Bone marrow (tissue), 2 donors: ENCODE measurements at places on chromosomes 16 and 17.

DNA sequence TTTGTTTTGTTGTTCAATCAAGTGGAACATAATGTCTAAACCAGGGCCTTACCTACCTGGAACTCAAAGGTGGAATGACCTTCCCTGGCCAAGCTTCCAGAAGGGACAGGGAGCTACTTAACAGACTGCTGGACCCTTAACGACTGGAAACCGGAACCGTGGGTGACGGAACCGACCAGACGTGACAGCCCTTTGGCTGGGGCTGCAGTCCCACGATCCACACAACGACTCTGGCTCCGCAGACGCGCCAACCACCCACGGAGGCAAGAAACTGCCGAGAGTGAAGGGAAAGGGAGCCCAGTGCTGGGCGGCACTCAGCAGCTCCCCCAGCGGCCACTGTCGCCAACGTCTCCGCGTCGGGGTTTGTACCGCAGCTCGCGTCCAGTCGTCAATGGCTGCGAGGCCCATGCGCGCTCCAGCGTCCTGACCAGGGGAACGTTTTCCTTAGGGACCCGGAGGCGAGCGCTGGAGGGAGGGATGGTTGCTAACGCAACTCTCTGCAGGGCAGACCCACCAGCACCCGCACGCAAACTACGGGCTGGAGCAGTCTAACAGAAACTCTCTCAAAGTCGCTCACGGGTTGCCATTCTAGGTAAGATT, 5.5 kb upstream of the KIF22 start:
- no peak for DNase-seq

DNA sequence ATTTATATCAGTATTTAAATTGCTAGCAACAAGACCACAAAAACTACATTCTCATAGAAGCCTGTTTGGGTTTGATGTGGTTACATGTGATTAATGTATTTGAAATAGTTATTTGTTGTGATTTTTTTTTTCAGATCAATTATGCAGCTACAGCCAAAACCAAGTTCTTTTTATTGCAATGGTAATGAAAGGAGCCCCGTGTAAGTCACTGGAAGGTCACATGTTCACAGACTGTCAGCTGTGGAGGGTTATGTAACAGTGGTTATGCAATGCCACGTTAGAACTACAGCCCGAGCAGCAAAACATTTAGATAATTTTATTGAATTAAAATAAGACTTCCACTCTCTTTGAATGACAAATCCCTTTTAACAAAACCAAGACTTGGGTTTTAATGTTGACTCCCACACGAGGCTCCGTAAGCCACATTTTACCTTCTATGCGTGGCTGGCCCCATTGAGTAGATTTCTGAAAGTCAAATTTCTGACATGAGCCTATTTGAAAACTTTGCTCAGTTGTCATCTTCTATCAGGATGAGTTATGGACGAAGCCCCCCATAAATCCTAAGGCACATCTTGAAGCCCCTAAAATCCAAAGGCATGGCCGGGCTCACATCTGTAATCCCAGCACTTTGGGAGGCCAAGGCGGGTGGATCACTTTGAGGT, 41.8 kb upstream of the SEC14L1 start:
- DNase-seq: peak; percentile 52

GRCh38 chr16:70746708-70747424, 54.1 kb downstream of the VAC14 start:
- DNase-seq: peak; percentile 8

- DNase-seq: no peak
Observed at GRCh38 chr16:47377154-47377553, 83.7 kb downstream of the ITFG1 start.

DNA sequence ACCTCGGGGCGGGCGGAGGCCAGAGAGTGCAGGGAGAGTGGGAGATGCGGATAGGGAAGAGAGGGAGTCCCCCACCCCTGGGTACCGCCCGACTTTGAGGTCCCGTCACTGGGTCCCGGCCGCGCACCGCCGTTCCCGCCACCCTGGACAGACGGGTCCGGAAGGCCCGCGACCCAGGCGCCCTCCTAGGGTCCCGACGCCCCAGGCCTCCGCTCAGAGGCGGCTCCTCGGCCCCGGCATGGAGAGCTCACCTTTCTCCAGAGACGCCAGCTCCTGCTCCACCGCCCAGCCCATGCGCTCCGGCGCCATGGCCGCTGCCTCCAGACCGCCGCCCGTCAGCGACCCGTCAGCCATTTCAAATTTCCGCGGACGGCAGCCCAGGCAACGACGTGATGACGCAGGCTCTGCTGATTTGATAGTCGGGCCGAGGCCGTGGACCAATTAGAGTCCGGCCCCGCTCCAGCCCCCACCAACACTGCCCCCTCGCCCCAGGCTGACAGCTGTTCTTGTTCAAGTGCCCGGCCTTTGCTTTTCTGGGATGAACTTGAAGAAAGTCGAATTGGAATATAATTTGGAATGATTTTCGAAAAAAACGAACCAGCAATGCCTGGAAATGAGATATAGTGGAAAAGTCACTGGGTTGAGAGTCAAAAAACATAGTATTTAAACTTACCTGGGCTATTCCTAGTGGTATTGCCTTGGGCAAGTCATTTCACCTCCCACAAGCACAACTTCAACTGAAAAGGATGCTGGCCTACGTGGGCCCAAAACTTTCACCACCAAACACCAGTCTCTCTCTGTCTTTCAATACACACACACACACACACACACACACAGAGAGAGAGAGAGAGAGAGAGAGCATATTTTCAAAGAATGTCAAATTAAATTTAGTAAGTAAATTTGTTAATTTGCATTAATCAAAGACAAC, at the start of gene SHCBP1:
TSS of gene SHCBP1 (minus strand) at position 374 of the 928 bp plus-strand sequence. CDS start at position 354, 20 bp downstream.
- peak; percentile 43 for DNase-seq

GRCh38 chr16:15564604-15565339, 78.2 kb downstream of the MARF1 start:
- no peak for DNase-seq

DNA sequence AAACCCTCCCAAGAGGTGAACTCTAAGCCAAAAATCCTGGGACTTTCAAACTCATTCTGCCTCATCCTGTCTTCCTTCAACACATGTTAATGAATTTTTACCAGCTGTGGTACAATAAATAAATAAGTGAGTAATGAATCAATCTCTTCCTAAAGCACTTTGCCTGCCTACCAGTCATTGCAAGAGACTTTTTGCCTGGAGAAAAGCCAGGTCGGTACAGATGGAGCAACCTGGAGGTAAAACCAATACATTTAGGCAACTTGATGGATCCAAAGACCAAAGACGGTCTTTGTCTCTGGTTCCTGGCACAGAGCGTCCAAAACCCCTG, 324.2 kb downstream of the PMP22 start:
- no peak for DNase-seq

DNA sequence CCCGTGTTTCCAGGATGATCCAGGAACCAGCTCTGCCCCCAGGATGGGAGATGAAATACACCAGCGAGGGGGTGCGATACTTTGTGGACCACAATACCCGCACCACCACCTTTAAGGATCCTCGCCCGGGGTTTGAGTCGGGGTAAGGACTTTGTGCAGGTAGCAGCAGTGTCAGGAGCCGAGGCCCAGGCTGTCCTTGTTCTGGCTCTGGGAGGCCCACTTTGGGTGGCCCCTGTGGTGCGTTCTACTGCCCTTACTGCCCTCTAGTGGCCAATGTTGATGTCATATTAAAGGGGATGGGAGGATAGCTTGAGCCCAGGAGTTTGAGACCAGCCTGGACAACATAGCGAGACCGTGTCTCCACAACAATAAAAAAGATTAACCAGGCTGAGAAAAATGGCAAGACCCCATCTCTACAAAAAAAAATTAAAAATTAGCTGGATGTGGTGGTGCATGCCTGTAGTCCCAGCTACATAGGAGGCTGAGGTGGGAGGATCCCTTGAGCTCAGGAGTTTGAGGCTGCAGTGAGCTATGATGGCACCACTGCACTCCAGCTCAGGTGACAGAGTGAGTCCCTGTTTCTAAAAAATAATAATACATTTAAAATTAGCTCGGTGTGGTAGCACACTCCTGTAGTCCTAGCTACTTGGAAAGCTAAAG, 20.9 kb upstream of the CLEC18A start:
- peak; percentile 13 for DNase-seq

GRCh38 chr16:57115168-57115513, 22.8 kb downstream of the CPNE2 start:
- no peak for DNase-seq

DNA sequence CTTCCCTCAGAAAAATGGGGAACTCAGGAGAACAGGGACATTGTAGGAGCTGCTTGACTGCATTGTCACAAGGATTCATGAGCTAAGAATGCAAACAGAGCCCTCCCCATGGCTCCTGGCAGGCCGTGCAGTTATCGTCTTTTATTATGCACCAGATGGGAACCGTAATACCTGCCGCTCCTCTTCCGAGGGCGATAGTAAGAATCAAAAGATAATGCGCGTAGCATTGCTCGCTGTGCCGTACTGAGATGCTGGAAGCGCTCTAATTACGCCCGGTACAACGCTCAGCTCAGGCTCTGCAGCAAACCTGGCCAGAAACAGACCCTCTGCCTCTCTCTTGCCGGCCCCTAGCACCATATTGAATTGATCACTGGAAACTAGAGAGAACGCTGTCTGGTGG, 87.1 kb upstream of the PLCG2 start:
- DNase-seq: no peak

- DNase-seq: no peak
Observed at GRCh38 chr17:4463818-4464476, 30.2 kb downstream of the SPNS3 start.

- no peak for DNase-seq
Observed at GRCh38 chr16:29667755-29668154, 4.7 kb downstream of the SPN start.

DNA sequence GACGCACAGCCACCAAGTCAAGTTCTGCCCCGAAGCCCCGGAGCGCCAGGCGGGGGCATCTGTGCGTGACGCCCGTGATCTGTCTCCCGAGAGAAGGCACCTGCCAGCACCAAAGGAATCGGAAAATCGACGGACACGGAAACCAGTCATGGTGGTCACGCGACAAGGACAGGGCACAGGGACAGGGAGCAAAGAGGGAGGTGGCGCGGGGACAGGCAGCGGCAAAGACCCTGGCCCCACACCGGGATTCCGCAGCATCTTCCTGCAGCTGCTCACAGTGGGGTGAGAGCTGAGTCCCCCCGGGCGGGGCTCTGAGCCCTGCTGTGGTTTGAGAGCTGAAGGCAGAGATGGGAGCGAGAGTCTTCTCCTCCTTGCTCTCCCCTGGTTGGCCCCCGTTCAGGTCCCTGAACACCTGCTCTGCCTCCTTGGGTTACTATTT, 56.4 kb downstream of the ABR start:
- no peak for DNase-seq

- DNase-seq: no peak
Observed at GRCh38 chr17:81939881-81940385, 2.8 kb upstream of the PYCR1 start.

DNA sequence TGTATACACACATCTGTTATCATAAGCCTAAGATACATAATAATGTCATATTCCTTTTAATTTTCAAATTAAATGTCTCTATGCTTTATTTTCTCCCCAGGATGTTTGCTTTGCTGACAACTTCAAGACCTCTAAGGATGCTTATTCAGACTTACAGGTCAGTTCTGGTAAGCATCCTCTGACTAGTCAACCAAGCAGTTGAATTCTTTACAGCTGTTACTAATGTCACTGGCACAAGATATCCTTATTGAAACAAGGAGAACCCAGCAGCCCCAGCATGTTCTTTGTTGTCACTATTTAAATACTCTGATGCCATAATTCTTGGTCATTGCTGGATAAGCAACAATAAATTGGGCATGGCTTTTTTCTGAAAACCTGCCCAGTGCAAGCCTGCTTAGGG, 232.3 kb upstream of the PMFBP1 start:
- no peak for DNase-seq

DNA sequence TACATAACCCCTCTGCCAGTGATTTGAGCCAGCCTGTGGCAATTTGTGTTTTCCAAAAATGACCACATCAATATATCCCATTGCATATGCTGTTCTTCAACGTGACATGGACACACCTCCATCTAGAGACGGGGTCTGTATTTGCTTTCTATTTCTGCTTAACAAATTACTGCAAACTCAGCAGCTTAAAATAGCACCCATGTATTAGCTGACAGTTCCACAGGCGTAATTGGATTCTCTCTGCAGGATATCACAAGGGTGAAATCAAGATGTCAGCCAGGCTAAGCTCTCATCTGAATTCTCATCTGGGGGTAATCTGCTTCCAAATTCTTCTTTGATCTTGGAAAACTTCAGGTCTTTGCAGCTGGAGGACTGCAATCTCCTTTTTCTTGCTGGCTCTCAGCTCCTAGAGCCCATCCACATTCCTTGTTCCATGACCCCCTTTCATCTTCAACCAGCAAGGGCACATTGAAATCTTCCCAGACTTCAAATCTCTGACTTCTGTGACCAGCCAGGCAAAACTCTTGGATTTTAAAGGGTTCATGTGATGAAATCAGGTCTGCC, 8.2 kb downstream of the KRT9 start:
- DNase-seq: no peak

GRCh38 chr16:89363621-89364393, 126.6 kb downstream of the ANKRD11 start:
- DNase-seq: peak; percentile 83

GRCh38 chr17:82752371-82753200, 721 bp downstream of the TBCD start:
- no peak for DNase-seq

DNA sequence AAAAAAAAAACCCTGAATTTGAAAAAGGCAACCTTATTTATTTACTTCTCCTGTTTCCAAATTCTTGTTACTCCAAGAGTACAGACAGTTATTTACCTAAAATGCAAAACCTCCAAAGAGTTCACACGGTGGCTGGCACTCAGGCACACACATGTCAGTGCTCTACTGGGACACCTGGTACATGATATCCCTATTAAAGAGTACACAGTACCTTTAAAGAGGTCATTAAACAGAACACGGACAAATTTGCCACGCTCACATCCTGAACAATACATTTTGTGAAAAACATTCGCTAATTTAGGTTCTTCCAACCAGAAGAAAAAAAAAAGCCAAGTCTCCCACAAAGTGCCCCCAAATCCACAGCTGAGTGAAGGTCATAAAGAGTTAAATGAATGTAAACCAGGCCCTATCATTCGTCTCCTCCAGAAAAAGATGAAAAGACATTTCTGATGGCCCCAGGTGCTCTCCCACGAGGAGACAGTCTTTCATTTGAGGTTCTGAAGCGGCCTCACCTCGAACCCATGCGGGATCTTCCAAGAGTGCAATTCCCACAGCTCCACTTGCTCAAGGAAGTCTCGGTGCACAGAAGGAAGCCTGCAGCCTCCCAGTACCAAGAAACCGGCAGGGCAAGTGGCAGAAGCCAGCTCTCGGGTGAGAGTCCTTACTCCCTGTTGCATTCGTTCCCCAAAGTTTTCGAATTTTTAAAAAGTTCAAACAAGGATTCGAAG, 993 bp downstream of the ERN1 start:
- no peak for DNase-seq

GRCh38 chr16:48153774-48154173, 2.0 kb downstream of the ABCC12 start:
- DNase-seq: no peak

GRCh38 chr17:74831444-74832146, 28.1 kb downstream of the GRIN2C start:
- no peak for DNase-seq
